Femur (tissue), 1 donor: ENCODE measurements at places on chromosomes 6 and 20.

DNA sequence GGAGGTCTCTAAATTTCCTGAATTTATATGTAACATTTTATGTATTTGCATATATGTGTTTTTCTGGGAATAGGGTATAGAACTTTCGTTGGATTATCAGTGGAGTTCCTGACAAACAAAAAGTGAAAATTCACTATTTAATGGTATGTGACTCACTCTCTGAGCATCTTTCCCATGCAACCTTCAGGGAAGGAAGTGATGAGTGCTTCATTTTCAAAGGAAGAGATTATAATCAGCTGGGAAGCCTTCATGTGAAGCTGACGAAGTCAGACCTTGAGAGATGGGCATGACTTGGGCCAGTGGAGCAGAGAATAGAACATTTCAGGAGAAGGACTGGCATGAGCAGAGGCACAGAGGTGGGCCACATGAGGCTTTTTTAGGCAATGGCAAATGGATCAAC, 72.7 kb downstream of the FAXC start:
- no peak for DNase-seq

DNA sequence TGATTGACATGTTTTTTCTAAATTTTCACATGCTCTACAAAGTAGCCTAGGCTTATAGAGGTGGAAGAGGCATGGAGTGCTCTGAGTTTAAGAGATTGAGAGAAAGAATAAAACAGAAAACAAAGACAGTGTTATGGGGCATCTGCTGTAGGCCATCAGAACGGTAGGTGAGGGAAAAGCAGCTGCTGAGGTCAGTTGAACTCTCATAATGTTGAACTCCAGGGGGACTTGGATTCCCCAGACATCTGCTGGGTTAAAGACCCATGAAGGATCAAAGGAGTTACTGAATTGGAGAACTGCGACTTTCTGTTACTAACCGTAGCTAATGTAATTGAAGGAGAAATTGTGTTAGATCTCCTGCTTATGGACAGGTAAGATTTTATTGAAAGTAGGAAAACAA, 333.9 kb downstream of the TFAP2B start:
- no peak for DNase-seq

GRCh38 chr6:41767112-41767833, 12.4 kb downstream of the FRS3 start:
- DNase-seq = peak; percentile 62

- DNase-seq = no peak
Observed at GRCh38 chr6:44678252-44678935, 290.9 kb downstream of the CDC5L start.

DNA sequence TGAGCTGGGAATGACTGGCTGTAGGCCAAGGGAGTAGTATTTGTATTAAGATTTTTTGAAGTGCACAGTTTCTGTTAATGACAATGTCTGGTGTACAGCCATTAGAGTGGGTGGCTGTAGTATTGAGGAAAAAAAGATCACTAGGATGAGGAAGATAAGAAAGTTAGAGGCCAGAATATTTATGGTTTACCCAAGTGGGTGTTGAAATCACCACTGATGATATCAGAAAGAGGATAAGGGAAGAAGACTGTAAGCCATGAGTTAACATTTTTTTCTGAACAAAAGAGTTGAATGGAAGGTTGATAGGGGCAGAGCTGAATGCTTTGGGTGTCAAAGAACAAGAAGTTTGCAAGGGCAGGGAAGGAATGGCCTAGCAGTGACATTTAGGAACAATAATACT, 104.7 kb downstream of the PRDM13 start:
- no peak for DNase-seq

- no peak for DNase-seq
Observed at GRCh38 chr6:53159558-53159957, 10.9 kb upstream of the GCM1 start.

DNA sequence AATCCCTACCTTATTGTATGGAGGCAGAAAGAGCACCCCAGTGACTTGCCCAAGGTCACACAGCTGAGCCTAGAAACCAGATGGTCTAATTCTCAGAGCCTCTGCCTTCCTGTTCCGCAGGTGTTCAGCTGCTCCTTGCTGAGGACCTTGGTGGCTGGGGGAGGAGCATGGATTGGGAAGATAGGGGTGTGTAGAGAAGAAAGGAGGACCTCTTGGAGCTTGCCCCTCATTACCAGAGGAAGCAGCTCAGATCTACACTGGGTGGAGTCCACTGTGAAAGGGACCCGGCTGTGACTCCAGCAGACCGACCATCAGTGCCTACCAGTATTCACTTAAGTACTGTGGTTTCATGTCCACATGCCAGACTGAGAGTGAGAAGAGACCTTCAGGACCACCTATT, 15.2 kb downstream of the FOXP4 start:
- DNase-seq = no peak
